Activated CD4-positive, alpha-beta memory T cell treated with anti-CD3 and anti-CD28 coated beads, Interleukin-2, amount 10 ng/mL, durations not matched to agents 7 days and 5 days (primary cell): ENCODE measurements at places on chromosomes 11 and 22. TPM values are rescaled to one million over a fixed set of nuclear protein-coding genes. Genes with fewer than 3 reads are reported as not detected.

The PAMR1 gene
- not detected for total RNA-seq

The ADM2 gene
- total RNA-seq, result 7.6 TPM

The ZBED5 gene
- total RNA-seq, result 44.2 TPM

The NOX4 gene
- total RNA-seq, result not detected

The FAM181B gene
- total RNA-seq, result not detected

The RRP7A gene
- 62.5 TPM for total RNA-seq

The TSPAN18 gene
- 38.7 TPM for total RNA-seq

The CARD16 gene
- 98.1 TPM for total RNA-seq

The POLR2L gene
- total RNA-seq, result 59.3 TPM

The RFPL1 gene
- total RNA-seq, result not detected
